ENCODE measurements at places on chromosomes 2 and 18.

DNA sequence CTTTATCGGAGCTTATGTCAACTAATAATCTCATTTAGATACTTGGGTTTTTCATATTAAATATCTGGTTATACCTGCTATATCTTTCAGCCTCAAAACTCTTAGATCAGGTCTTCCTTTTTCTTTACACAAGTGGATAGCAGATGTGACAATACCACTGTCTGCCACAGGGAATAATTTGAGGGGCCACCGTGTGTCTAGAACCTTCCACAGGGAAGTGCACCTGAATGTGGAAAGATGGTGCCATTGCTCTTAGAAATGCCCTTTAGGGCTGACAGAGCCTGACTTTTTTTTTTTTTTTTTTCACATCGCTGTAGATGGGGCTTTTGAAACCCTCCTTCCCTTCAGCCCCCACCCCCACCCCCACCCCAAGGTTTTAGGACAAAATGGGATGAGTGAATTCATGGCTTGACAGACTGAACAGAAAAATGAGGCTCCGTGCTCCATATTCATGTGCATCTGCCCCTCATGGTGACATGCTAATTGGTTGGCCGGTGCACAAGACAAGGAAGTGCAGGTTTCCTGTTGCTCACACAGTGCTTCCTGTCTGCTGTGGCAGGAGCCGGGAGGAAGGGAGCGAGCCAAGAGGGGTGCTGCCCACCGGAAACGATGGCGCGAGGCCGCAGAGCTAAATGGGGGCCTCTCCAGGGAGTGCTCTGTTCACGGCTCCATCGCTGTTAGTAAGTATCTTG, 246.0 kb downstream of the LDLRAD4 start:
- peak; percentile 69 for DNase-seq

DNA sequence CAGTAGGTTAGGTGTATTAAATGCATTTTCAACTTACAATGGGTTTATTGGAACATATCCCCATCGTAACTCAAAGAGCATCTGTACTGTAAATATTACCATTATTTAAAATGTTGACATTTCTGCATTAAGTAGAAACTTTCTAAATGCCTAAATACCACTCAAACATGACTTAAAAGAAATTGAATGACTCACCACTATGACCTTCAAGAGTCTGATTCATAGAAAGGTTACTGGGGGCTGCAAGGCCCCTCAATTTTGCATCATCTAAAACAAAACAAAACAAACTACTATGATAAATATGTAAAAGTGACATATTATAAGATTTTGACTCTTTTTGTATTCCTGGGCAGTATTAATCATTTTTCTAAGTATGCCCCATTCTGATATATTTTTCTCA, 7.6 kb downstream of the WDR35 start:
- DNase-seq = no peak

- no peak for DNase-seq
Measured at GRCh38 chr2:64017811-64018700, 1.2 kb downstream of the VPS54 start.

GRCh38 chr18:36600548-36600947, 228.3 kb downstream of the TPGS2 start:
- no peak for DNase-seq

GRCh38 chr18:61080954-61081528, 252.2 kb upstream of the CDH20 start:
- no peak for DNase-seq

- peak; percentile 48 for DNase-seq
Measured at GRCh38 chr2:241868661-241869081, 858 bp upstream of the RTP5 start.

DNA sequence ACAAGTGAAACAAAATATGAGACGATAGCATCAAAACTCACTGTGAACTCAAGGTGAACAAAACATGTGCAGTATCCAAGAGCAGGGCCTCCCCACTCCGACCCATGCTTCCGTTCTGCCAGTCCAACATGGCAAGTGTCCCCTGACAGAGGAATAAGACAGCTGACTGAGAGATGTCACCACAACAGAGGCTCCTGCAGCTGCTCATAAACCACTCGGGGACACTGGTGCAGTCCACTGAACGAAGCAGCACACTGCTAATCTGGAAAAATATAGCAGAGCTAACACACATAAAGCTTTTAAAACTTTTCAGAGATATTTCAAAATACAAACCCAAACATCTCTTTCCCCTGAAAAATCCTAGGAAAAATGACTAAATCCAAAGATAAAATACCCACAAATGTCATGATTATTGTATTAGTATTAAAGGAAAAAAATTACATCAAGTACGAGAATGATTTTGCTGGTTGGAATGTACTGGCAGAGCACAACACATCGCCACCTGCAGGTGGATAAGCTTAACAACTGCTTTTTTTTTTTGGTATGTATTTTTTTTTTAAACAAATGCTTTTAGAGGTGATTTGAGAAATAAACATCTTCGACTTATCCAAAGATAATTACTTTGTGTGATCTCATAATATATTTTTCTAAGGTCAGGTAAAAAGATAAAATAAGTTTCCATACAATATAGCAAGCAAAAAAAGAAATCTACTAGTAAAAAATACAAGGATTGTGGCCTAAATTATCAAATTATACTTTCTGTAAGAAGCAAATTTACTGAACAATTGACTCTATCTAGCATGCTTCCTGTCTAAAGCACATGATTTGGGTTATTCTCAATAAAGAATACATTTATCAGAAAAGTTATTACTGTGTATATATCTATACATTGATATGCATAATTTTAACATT, 18.6 kb downstream of the THADA start:
- DNase-seq = peak; percentile 8

DNA sequence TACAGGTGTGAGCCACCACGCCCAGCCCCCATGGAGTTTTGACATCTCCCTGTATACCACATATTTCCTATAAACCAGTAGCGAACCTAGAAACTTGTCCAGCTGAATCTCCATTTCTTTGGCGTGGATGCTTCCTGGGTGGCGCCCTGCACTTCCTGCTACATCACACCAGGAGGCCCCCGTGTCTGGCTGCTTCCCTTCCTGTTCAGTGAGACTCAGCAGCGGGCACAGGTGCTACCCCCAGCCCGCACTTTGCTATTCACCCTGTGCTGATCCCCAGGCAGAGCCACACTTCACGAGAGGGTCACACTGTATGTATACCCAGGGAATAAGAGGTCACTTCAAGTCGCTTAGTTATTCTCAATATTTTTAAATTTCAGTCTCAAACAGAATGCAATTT, 35.0 kb downstream of the CYP27C1 start:
- DNase-seq = no peak

- no peak for DNase-seq
Measured at GRCh38 chr2:9364373-9364772, 59.0 kb downstream of the ITGB1BP1 start.

DNA sequence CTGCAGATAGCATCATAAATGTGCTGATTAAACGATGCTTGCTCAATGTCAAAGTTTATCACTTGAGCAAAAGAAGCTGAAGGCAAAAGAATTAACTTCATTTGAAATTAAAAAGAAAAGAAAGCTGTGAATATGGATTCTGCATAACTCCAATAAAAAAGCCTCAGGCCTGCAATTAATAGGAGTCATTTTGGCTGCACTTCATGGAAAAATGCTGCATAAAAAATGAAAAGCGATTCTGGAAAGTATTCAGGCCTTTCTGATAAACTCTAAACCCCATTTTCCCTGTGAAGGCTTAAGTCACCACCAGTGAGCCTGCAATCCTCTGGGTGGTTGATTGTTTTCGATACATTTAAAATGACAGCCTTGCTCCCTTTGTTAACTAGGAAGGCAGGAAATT, 1793.4 kb downstream of the SUCLG1 start:
- DNase-seq = no peak

- no peak for DNase-seq
Measured at GRCh38 chr18:70553936-70554260, 265.1 kb downstream of the SOCS6 start.

GRCh38 chr18:50151926-50152325, 43.0 kb downstream of the MYO5B start:
- DNase-seq = no peak

DNA sequence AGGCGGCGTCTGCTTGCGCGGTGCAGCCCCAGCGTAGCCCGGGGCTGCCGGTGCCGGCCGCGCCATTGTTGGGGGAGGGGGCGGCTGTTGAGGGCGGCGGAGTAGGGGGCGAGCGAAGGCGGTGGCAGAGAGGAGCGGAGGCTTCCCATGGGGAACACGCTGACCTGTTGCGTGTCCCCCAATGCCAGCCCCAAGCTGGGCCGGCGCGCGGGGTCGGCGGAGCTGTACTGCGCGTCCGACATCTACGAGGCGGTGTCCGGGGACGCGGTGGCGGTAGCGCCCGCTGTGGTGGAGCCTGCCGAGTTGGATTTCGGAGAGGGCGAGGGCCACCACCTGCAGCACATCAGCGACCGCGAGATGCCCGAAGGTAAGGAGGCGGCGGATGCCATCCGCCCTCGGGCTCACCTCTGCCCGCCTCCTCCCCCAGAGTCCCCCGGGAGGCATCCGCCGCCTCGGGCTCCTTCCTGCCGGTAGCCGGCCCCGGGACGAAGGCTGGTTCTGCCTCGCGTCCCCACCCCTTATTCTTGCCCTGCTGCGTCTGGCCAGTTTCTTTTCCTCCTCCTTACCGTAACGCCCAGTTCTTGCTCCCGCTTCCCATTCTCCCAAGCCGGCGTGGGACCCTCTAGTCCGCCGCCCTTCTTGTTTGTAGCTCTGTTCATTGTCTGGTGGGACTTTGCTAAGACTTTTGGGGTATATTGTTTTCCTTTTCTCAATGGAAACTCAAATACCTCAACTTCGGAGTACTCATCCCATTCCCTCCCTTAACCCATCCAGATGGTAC, 500 bp downstream of the CCNYL1 start:
- peak; percentile 48 for DNase-seq

DNA sequence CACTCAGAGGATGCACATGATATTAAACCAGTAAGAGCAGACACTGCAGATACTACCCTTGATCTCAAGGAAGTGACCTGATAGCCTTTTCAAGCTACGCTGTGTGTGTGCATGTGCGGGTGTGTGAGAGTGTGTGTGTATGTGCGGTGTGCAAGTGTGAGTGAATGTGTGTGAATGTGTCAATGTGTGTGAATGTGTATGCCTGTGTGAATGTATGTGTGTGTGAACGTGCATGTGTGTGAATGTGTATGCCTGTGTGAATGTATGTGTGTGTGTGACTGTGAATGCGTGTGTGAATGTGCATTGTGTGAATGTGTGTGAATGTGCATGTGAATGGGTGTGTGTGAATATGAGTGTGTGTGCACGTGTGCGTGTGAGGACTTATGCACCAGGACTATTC, 53.8 kb downstream of the KCNG2 start:
- DNase-seq = no peak

DNA sequence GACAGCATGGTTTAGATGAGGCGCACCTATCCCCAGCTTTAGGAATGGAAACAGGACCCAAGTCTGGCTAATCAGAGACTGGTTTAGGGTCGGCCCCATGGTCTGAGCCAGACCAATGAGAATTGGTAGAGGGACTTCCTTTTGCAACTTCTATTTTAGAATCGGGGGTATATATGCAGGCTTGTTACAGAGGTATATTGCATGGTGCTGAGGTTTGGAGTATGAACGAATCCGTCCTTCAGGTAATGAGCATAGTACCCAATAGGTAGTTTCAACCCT, 1.5 kb upstream of the BOLA3 start:
- no peak for DNase-seq

- peak; percentile 77 for DNase-seq
Measured at GRCh38 chr2:230974096-230974913, 21.6 kb upstream of the SPATA3 start.

GRCh38 chr18:41789001-41789400, 166.0 kb upstream of the PIK3C3 start:
- no peak for DNase-seq

DNA sequence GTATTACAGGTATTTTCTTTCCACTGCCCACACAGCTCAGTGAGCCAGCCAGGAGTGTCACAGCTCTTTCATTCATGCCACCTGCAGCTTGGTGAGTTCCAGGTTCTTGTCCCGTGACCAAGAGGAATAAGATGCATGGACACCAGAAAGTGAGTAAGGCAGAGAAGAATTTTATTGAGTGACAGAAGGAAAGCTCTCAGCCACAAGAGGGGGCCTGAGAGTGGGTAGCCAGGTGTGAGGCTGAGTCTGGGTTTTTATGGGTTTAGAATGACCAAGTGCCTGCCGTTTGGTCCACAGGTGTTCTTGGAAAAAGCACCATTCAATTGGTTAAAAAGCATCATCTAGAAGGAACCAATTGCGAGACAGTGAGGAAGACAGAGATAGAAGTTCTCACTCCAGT, 1097.1 kb upstream of the SLC39A10 start:
- no peak for DNase-seq

GRCh38 chr2:201270293-201271001, 10.1 kb downstream of the CASP8 start:
- DNase-seq = no peak

GRCh38 chr2:205904873-205905272, 181.1 kb downstream of the INO80D start:
- DNase-seq = no peak

DNA sequence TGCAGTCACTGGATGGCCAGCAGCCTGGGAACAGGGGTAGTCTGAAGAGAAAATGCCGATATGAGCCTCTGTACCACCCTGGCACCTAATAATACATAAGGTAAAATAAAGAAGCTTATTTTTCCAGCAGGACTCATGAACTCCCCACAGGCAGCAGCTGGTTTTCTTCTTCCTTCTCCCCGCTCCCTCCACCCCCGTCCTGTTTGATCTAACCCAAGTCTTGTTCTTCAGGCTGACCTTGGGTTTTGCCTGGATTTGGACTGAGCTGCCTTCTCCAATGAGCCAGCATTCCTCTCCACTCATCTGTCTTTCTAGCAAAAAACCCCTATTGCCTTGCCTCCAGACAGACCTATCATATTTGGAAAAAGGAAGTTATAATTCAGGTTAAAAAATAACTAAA, 111.8 kb downstream of the CELF4 start:
- DNase-seq = no peak

DNA sequence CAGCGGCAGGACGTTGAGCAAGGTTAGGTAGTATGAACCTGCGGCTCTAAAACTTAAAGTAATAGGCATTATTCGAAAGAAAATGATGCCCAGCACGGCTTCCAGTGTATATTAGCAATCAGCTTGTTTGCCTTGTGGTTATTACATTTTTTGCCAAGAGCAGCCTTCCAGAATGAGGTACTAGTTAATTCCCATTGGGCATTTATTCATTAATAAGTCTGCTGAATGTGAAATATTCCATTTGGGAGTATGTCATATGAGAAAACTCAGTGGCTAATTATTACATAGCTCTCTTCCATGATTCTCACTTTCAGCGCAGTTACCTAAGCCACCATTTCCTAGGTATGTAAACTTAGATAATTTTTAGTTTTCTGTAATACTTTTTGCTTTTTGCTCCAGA, 12.9 kb downstream of the CRIM1 start:
- DNase-seq = no peak

DNA sequence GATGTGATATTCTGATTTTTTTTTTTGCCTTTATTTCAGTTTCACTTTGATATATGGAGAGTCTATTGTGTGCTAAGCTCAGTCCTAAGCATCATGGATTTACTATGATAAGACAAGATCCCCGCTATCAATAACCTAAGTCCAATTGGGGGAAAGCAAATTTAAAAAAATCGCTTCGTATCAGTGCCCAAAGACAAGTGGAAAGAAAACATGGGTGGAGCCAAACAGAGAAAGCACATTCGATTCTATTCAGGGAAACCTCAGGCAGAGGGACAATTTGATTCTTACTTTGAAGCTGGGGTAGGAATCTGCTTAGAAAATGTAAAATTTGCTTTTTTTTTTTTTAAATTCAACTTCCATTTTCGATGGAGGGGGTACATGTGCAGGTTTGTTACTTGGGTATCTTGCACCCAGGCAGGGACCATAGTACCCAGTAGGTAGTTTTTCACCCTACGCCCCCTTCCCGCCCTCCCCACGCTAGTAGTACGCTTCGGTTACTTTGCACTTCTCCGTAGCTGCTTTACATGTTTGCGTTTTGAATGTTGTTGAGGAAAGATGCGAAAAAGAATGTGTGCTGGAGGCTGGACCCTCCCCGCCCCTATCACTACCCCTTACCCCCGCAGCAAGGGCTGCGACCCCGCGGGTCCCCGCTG, 12.4 kb downstream of the KIF5C start:
- DNase-seq = no peak
